ENCODE measurements at places on chromosomes 6 and 20.
A peak's percentile ranks its signal among the peaks of the same experiment; 100 is the strongest.

DNA sequence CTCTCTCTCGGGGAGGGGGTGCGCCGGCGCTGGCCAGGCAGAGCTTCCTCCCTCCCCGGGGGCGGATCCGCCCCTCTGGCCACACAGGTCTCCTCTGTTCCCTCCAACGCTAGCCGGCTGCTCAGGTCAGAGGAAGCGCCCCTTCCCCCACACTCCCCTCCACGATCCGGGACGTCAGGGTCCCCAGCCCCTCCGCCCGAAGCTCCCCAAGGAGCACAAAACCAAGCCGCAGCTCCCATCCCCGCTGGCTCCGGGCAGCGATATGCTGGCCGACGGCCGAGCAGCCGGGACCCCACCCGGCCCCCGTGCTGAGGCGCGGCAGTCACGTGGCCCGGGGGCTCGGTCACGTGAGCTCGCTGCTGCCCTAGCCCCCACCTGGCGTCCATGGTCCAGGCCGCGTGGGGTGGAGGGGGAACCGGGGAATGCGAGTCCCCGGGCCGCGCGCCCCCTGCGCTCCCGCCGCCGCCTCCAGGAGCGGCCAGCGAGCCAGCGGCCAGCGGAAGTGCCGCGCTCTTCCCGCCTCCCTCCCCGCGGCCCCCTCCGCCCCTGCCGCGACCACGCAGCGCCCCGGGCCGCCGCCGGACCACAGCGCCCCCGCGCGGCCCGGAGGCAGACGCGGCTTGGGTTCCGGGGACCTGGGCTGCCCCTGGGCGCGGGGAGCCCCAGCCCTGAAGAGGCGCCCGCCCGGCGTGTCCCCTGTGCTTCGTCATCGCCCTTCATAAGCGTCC, at the start of gene SLC35B2:
Gene SLC35B2, minus strand, starts transcription at position 504 of the 728 bp plus-strand sequence. Its CDS starts 118 bp downstream, at position 386.
- peak; percentile 79 for DNase-seq

DNA sequence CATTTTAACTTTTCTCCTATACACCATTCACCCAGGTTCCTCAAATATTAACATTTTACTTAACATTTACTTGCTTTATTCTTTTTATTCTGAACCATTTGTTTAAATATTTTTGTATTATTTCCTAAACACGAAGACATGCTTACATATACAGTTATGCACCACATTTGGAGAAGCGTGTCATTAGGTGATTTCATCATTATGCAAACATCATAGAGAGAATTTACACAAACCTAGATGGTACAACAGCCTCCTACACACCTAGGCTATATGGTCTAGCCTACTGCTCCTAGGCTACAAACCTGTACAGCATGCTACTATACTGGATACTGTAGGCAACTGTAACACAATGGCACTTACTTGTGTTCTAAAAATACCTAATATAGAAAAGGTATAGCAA, 6.6 kb downstream of the TDP2 start:
- no peak for DNase-seq

DNA sequence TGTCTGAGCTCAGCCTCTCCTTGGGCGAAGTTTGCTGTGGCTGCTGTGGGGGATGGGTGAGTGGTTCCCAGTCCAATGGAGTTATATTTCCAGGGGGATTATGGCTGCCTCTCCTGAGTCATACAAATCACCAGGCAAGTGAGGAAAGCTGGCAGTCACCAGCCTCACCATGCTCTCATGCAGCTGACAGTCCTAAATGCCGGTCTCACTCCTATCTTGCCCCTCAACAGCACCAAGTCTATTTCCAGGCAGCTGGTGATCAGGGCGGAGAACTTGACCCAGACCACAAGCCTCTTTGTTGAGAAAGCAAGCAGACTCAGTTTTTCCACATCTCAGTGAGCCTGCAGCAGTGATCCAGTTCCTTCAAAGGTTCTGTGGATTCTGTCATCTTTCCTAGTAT, 98.9 kb downstream of the TBC1D32 start:
- no peak for DNase-seq

GRCh38 chr6:27565839-27566779, 93.2 kb upstream of the ZNF184 start:
- DNase-seq, result no peak

DNA sequence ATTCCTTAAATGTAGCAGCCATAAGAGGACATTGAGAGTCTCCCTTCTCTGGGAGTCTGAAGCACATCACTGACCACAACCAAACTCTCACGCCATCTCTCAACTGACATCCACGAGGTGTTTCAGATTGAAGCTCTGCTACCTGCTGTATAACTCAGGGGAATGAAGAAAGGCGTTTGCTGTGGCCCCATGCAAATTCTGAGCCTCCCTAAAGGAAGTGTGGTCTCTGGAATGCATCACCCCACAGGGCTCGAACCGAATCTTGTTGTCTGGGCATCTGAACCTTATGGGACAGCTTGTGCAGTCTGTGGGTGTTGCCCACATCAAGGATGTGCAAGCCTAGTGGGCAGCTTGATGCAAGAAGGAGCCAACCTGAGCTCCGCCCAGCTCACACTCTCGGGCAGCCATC, 10.9 kb downstream of the PMEPA1 start:
- no peak for DNase-seq

DNA sequence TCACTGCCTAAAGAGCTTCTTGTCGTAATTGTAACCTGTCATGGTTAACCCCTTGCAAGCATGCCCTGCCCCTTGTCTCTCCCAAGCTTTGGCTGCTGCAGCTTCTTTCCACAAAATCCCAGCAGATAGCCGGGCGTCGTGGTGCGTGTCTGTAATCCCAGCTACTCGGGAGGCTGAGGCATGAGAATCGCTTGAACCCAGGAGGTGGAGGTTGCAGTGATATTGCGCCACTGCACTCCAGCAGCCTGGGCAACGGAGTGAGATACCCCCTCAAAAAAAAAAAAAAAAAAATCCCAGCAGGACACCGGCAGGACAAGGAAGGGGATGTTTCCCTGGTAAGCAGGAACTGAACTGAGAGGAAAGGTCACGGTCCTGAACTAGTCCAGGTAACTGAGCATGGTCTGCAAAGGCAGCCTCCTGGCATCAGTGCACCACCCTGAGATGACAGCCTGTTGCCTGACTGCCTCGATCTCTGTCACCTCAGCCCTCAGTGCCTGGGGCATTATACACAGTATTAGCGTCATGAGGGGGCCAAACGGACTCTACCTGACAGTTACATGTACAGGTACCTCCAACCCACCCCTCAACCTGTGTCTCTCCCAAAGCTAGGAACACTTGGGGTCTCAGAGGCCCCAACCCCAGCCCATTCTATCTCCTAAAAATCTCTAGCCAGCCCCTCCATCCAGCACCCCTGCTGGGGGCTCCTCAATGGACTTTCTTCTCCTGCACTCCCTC, 1.8 kb downstream of the LZTS3 start:
- peak; percentile 9 for DNase-seq

GRCh38 chr6:143501851-143502250, 9.7 kb downstream of the FUCA2 start:
- DNase-seq, result no peak

GRCh38 chr20:51995551-51995951, 193.2 kb upstream of the SALL4 start:
- DNase-seq, result no peak

GRCh38 chr6:143034689-143035334, 25.9 kb upstream of the AIG1 start:
- no peak for DNase-seq

- peak; percentile 13 for DNase-seq
These were observed 7.2 kb downstream of the LMBRD1 start for GRCh38 chr6:69789578-69789977.

DNA sequence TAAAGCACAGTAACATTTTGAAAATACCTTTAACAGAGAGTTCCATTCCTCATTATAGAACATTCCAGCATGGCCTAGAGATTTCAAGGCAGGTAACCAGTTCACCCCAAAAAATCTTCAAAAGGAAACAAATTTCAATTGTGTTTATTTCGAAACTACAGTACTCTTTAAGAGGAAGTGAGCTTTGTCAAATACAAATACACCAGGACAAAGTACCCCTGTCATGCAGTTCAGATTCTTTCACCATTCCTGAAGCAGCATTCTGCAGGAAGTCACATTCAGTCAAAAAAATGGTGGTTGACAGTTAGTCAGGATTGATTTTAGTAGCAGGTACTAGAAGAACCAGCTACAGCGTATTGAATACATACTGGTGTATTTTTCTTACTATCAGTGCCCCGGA, 89.6 kb upstream of the RIN2 start:
- no peak for DNase-seq

DNA sequence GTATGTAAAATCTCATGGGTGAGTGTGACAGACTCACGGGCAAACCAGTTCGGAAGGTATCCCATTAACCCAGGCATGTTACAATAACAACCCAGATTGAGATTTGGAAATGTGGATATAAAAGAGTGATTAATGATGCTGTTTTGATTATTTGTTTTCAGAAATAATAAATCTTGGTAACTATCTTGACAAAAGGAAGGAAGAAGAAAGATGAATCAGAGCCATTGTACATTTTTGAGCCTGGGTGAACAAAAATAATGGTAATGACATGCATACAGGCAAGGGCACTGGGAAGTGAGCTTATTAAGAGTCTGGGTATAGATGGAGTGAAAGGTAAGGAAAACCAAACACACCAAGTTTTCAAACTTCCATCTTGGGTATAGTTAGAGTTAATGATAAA, 862.0 kb downstream of the PHF3 start:
- DNase-seq, result no peak

DNA sequence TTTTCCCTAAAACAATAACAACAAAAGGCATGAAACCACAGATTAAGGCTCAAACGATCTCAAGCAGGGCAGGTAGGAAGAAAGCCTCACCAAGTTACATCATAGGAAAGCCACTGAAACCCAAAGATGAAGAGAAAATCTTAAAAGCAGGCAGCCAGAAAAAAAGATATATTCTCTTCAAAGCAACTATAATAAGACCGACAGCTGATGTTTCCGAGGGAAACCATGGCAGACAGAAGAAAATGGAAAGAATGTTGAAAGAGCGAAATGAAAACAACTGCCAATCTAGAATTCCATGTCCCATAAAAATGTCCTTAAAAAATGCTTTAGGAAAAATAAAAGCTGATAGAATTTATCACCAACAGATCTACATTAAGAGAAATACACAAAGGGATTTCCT, 161.5 kb upstream of the THBS2 start:
- DNase-seq, result no peak

DNA sequence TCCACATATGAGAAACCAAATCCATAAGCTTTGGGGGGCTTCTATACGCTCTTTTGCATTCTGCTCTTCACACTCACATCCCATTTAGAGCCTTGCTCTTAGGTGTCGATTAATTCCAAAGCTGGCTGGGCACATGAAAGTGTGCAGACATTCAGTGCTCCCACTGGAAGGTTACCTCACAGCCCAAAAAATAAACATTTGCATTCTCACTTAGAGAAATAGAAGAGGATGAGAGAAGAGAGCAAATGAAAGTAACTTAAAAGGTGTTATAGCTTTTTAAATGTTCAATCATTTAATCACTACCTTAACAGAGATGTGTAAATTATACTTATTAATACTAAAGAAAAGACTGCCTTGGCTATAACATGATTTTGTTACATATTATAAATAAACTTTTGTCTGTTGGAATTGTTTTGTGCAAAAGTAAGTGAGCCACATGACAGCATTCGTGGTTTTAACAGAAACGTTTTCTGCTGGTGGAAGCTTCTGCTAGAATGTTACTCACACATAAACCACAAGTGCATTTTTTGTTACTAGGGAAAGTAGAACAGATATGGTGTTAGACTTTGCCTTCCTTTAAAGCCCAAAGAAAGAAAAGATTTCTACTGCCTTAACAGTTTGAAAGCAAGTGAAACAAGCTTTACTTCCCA, 116.7 kb downstream of the SIM1 start:
- DNase-seq, result no peak

Measured in GM10248 (cell line).